Osteocyte (in vitro differentiated cells): ENCODE measurements at places on chromosomes 12 and 14. TPM values are rescaled to one million over a fixed set of nuclear protein-coding genes. Genes with fewer than 3 reads are reported as not detected.
A peak's percentile ranks its signal among the peaks of the same experiment; 100 is the strongest.

- no peaks in the 10 kb centered on the region for H3K36me3 ChIP-seq
- H3K27ac ChIP-seq, result no peak overlapping the region
- H3K4me1 ChIP-seq, result peaks cover 13% of the 10 kb centered on the region
- DNase-seq, result no peak
- H3K27me3 ChIP-seq, result no peaks in the 10 kb centered on the region
Measured at GRCh38 chr12:19428246-19428645, 11.0 kb upstream of the AEBP2 start.

GRCh38 chr12:67202011-67202677 lies 67.0 kb upstream of the CAND1 start:
- H3K27ac ChIP-seq, result no peak overlapping the region
- no peak overlapping the region for H3K4me3 ChIP-seq
- no peak for DNase-seq

GRCh38 chr12:111438481-111438880 lies 32.8 kb downstream of the SH2B3 start:
- H3K4me1 ChIP-seq, result peaks cover 56% of the 10 kb centered on the region
- no peak overlapping the region for H3K4me3 ChIP-seq
- peak overlapping the region; percentile 66 for H3K27ac ChIP-seq

DNA sequence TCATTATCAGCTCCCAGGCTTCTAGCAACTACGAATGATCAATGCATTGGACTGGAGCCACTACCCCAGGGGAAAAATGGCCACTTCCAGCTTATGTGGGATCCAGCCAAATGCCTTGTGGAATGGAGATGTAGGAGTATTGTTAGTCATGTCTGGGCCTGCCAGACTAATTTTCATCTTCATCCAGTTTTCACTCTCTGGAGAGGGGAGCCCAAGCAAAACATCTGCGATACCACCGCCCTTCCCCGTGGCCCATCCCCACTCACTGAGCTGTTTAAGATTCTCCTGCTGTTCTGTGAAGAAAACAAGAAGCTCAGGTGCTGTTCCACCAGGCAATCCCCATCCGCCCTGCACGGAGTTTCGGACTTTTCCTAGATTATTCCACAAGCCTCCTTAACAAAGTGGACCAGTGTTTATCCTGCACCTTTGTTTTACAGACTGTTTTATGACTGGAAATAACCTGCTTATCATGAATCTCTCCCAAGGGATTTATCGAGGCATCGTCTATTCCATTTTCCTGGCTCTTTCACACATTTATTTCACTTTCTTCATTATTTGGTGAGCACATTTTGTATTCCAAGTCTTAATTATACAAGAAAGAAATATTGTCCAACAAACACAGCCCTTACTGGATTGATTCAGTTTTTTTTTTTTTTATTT lies 35.5 kb upstream of the MAX start:
- H3K27me3 ChIP-seq, result peaks cover 9% of the 10 kb centered on the region
- no peak for DNase-seq
- no peak overlapping the region for H3K27ac ChIP-seq
- no peaks in the 10 kb centered on the region for H3K4me1 ChIP-seq

- no peak for DNase-seq
- no peaks in the 10 kb centered on the region for H3K36me3 ChIP-seq
- no peaks in the 10 kb centered on the region for H3K27me3 ChIP-seq
- peak overlapping the region; percentile 92 for H3K27ac ChIP-seq
Measured at GRCh38 chr12:76260390-76260748, 87.8 kb downstream of the BBS10 start.

DNA sequence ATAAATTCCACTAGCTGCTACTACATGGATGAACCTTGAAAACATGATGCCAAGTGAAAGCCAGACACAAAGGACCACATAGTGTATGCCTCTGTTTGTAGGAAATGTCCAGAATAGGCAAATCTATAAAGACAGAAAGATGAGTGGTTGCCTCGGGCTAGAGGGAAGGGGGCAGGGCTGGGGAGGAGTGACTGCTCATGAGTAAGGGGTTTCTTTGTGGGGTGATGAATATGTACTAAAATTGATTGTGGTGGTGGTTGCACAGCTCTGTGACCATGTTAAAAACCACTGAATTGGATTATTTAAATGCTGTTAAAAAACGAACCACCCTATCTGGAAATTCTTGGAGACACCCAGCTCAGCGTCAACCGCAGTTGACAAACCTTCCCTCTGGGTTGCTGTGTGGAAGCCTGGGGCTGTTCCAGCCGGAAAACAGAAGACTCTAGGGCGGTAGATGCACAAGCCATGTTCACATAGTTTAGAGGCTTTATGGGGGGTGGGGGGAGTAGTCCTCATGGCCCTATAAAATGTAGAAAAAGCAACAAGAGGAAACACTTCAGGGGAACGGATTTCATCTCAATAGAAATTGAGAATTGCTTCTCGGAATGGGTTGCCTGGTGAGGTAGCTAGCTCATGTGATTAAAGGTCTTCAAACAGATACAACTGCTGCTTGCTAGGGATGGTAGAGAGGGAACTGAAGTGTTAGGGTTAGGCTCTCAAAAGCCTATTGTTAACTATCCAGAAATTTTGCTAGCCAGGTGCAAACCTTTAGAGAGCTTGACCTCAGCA lies 29.4 kb downstream of the RIN3 start:
- H3K4me1 ChIP-seq, result peaks cover 54% of the 10 kb centered on the region
- peak overlapping the region; percentile 54 for H3K27ac ChIP-seq
- no peak overlapping the region for H3K4me3 ChIP-seq
- H3K27me3 ChIP-seq, result no peaks in the 10 kb centered on the region

DNA sequence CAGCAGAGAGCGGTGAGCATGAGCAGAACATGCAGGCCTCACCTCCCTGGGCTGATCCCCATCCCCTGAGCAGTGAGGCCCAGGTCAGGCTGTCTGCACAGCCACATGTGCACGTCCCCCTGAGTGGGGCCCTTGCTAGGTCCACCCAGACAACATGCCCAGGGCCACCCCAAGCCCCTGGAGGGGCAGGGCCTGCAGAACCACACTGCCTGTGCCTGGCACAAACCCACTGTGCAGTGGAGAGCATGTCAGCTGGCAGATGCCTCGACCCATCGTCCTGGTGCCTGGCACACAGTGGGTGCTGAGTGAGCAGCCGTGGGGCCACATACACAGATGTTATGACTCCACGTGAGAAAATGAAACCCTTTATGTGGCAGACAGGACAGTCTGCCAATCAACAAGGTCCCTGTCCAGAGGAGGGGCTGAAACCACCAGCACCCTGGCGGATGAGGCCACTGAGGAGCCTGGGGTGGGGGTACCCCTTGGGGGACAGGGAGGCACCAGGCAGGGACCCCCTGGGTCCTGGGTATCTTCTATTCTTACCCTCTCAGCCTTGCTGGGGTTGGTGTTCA lies 8.3 kb downstream of the ANHX start:
- no peaks in the 10 kb centered on the region for H3K36me3 ChIP-seq
- DNase-seq, result no peak
- H3K27me3 ChIP-seq, result no peaks in the 10 kb centered on the region
- no peaks in the 10 kb centered on the region for H3K4me1 ChIP-seq
- H3K27ac ChIP-seq, result no peak overlapping the region

The PTGER2 gene
- total RNA-seq, result 2.1 and 2.4 TPM in 2 replicates

DNA sequence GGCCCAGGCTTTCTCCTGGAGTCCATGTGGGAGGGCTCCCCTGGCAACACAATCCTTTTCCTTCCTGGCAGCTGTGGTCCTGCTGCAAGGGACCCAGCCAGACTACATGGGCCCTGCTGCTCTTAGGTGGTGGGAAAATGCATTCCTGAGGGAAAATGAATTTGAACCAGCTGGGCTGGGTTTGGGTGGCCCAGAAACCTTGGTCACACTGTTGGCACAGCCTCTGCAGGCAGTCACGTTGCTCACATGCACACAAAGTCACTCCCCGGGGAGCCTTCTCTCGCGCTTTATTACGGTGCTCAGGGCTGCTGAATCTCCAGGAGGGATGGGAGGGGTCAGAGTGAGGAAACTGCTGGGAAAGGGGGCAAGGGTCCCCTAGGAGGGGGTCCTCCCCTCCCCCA lies 17.2 kb downstream of the PLEKHG3 start:
- H3K4me3 ChIP-seq, result peak overlapping the region; percentile 23
- peak overlapping the region; percentile 83 for H3K27ac ChIP-seq
- DNase-seq, result no peak
- H3K4me1 ChIP-seq, result peaks cover 91% of the 10 kb centered on the region
- no peaks in the 10 kb centered on the region for H3K27me3 ChIP-seq
